ENCODE measurements at places on chromosomes 5 and 9.

DNA sequence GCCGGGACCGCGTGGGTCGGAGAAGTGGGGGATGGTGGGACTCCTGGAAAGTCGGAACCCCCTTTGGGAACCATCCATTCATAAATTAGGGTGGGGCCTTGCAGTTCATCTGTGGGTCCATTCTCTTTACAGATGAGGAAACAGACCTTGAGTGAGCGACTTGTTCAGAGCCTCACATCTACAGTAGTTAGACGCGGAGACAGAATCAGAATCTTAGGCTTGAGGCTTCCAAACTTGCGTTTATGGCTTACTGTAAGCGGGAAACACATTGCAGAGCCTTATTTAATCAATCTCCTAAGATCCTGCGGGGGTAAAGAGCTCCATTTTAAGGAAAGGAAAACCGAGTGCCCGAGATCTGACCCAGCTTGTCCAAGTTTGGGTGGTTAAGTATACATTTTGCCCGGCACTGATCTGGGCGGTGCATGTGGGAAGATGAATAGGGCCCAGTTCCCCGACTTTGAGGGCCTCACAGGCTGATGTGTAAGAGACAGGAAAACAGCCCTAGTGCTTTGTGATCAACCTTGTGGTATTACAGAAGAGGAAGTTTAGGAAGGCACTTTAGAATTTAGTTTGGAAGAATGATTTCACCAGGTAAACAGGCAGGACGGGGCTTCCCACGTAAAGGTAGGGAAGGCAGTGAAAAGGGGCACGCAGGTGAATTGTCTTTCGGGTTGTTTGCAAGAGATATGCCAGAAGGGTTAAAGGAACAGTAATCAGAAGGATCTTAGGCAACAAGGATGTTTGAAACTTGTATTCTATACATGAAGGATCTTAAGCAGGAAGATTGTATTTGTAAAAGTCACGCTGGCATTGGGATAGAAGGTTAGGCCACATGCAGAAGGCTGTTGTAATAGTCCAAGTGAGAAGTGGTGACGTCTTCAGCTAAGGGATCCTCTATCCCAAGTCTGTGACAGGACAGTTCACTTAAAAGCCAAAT lies 744 bp downstream of the TARS1 start:
- peak; percentile 90 for DNase-seq

DNA sequence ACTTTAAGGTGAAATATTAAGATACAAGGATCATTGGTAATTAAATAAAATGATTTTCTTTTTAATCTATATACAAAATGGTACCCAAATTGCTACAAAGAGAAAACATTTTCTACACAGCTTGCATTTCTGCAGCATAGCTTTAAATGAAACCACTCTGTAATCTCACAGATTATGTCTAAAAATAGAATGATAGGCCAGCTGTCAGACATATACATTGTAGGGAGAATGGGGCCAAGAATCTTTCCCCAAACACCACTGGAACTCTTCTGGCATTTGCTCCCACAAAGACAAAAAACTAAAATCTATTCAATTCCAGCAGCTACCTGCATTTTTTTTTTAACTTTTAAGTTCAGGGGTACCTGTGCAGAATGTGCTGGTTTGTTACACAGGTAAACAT lies 124.1 kb upstream of the NR5A1 start:
- no peak for DNase-seq

DNA sequence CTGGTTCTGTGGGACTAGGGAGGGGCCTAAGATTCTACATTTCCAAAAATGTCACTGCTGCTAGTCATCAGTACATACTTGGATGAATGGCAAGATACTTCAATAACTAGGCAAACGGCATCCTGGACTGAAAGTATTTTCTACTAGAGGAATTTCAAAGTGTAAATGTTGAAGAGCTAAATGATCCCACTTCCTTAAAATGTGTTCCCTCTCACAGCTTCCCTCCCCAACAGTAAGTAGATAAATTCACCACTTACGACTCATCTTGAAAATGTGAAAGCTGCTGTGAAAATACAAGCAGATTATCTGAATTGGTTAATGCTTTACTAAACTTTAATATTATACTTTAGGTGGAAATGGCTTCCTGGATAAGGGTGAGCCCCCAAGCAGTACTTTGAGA lies 1571.5 kb upstream of the WWC1 start:
- no peak for DNase-seq

- no peak for DNase-seq
Observed at GRCh38 chr9:116318468-116319374, 165.1 kb downstream of the PAPPA start.

DNA sequence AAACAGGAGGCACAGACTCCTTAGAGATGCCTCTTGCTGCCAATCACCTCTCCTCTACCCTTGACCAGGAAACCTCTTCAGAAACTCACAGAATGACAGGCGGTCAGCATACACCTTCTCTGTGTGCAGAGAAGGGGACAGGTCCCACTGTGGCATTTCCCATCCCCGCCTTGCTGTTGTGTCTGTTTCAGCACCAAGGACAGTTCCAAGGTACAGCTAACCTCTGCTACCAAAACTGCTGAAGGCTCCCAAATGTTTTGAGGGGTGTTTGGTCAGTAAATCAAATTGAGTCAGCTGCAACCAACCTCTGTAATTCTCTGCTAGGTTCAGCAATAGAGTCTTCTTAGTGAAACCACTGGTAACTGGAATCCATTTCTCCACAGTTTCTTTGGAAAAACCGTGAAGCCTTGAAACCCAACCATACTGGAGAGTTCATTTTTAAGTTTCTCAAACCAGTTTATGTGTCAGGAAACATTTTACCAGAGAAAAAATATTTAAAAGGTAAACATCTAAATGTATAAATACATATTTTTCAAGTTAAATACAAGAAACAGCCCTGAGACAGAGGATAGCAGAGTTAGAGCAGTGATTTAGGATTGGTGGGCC lies 122.0 kb downstream of the DRD1 start:
- peak; percentile 58 for DNase-seq

DNA sequence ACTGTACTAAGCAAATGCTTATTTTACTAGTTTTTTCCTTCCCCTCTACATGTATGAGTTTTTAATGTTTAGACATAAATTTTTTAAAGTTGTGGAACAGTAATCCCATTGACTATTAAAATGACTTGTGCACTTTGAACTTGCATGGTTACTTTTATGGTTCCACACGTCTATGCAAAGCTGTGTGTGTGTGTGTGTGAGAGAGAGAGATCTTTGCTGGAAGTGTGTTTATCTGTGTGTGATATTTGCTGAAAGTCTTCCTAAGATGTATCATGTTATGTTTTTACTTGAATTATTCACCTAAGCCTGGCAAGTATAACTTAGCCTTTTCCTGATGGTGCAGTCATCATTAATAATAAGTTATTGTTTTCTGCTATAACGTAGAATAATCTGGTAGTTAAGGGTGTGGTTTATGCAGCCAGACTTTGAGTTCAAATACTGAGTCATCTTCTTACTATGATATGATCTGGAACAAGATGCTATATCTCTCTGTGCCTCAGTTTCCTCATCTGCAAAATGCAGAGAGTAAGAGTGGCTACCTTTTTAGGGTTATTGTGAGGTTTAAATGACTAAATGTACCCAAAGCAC lies 138.6 kb downstream of the SMARCA2 start:
- no peak for DNase-seq

- no peak for DNase-seq
Observed at GRCh38 chr5:154278908-154279307, 88.4 kb downstream of the GALNT10 start.

DNA sequence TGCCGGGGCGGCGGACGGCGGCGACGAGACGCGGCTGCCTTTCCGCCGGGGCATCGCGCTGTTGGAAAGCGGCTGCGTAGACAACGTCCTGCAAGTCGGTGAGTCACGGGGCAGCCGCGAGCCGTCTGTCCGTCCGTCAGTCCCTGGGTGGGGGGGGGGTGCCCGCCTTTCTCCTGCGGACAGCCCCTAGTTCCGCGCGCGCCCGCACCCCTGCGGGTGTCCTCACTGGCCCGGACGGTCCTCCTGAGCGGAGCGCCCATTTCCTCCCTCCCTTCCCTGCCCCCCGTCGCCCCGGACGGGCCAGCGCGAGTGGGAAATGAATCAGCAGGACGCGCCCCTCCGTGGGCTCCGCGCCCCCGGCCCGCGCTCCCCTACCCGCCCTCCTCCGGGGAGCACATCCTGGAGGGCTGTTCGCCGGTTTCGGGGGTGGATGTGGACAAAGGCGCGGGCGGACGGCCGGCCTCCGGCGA lies 828 bp downstream of the ZSWIM6 start:
- peak; percentile 79 for DNase-seq

GRCh38 chr5:100043475-100043874 lies 491.7 kb upstream of the FAM174A start:
- no peak for DNase-seq

GRCh38 chr9:131657037-131657377 lies 82.9 kb downstream of the RAPGEF1 start:
- DNase-seq, result no peak

DNA sequence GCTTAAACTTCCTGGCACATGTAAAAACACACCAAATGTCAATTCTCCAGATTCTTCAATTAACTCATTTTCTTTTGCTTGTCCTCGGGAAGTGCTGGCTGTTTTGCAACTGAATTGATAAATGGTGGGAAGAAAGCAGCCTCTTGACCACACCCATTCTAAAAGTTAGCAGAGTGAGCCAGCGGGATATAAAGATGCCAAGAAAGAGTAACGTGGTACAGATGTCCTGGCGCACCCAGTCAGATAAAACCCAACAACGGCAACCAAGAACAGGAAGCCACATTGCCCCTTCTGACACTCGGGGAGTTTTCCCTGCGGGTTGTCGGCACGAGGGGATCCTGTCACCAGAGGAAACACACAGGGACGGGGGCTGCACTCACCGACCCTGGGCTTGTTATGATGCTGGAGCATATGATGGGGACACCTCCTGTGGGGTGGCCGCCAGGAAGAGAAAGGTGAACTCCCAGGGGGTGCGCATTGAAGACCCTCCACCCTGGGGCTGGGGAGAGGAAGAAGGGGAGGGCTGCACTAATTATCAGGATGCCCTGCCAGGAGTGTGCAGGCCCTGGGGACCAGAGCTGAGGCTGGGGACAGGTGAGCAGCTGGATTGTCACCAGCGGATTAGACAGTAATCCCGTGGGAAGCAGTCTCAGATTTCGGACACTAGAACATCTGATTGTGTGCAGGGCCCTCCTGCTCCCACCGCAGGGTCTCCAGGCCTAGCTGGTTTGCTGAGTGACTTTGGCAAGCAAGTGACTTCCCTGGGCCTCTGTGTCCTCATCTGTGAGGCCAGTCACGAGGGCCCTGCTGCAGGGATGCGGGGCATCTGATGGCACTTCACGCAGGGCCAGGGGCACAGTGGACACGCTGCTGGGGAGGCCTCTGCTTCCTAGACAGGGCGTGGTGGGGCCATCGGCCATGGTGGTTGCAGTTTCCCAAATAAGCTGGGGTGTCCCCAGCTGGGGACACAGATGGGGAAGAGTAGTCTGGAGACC lies 59.2 kb downstream of the CRB2 start:
- no peak for DNase-seq

GRCh38 chr5:111755942-111756381 lies 1.0 kb downstream of the NREP start:
- no peak for DNase-seq

DNA sequence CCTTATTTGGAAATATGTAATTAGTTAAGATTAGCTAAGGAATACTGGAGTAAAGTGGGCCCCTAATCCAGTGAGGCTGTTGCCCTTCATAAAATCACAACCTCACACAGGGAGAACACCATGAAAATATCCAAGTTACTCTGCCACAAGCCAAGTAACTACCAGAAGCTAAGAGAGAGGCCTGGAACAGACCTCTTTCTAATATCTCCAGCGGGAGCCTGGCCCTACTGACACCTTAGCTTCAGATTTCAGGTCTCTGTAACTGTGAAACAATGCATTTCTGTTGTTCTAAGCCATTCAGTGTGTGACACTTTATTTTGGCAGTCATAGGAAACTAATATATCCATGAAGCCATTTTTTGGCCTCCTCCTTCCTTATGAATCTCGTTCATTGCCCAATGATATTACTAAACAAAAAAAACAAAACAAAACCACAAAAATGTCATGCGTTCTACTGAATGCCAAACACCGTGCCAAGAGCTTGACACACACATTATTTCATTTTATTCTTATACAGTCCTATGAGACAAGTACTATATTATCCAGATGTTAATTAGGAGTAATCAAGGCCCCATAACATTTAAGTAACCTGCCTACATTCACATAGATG lies 699.0 kb downstream of the MAT2B start:
- no peak for DNase-seq

- DNase-seq, result no peak
Observed at GRCh38 chr5:76679231-76679630, 36.7 kb upstream of the F2R start.

DNA sequence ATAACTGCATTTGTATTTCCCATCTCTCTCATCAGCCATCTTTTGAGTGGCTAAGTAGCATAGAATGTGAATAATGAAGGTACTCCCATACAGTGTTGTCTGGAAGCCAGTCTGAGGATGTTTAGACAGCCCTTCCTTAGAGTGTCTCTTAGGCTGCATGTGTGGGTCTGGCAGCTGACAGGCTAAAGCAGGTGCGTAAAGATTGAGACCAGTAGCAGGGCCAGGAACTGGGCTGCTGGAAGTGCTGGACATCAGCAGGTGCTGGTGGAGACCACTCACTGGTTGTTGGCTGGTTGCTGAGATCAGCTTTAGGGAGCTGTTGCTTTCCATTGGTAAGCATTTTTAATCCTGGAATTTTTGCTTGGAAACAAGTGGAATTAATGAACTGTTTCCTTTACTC lies 197.5 kb downstream of the PCSK5 start:
- no peak for DNase-seq

GRCh38 chr5:123455640-123456039 lies 32.4 kb upstream of the CEP120 start:
- DNase-seq, result no peak

DNA sequence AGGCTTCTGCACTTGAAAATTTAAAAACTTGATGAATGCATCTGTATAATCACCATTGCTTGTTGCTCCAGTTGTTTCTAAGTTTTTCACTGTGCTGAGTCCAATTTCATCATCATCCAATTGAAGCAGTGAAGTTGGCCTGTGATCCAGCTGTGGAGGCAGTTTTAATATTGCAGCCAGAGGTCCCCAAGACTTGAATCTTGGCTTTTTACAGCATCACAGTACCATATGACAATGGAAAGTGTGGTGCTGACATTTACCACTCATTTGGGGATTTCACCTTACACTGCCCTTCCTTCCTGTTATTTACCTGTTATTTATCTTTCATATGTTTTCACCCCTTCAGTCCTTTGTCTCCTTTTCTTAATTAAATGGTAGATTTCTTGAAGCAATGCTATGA lies 76.2 kb upstream of the SPIN1 start:
- no peak for DNase-seq

DNA sequence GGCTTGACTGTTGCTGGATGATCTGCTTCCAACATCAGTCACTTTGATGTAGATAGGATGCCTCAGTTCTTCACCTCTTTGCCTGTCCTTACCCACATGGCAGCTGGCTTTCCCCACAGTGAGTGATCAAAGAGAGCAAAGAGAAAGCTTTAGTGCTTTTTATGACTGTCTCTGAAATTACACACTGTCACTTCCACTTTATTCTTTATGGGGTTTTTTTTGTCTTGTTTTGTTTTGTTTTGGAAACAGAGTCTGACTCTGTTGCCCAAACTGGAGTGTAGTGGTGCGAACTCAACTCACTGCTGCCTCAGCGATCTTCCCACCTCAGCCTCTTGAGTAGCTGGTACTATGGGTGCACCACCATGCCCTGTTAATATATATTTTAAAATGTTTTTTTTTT lies 32.4 kb upstream of the C5orf24 start:
- no peak for DNase-seq

- DNase-seq, result no peak
Observed at GRCh38 chr9:23598994-23599393, 227.0 kb downstream of the ELAVL2 start.

Data from RKO (cell line).